Fibroblast of skin of left biceps (primary cell): ENCODE measurements at places on chromosomes 12 and 14.

GRCh38 chr12:111761099-111761498, 5.6 kb upstream of the ALDH2 start:
- no peak for DNase-seq

- no peak for DNase-seq
Observed at GRCh38 chr12:25970082-25970481, 11.6 kb downstream of the RASSF8 start.

- no peak for DNase-seq
Observed at GRCh38 chr14:22378181-22378580, 210.8 kb downstream of the DAD1 start.

DNA sequence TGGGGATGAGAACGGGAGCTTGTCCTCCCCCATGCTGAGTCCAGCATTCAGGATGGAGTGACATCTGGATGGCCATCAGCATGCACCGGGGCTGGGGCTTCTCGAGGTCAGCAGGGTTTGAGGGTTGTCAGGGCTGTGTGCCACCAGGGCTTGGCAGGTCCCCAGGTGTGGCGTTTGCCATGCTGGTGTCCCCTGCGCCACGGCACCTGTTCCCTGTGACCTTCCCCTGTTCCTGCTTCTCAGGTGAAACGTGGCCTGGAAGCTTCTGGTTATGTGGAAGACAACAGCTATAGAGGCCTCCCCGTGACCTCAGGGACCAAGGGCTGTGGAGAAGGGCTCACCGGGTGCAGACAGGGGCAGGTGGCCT, 152.4 kb downstream of the KIF26A start:
- DNase-seq = no peak

DNA sequence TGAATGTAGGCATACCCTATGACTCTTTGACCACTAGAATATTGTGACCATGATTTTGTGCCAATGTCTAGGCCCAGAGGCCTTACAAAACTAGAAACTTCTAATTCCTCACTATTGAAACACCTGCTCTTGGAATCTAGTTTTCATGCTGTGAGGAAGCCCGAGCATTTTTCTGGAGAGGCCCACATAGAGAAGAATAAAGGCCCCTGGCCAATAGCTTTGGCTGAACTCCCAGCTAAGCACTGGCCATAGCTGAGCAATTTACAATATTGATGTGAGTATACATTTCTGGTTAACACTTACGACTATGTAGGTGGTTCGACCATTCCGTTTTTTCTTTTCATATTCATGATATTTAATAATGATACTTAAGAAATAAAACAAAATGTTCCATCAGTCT, 190.3 kb downstream of the KCNH5 start:
- DNase-seq = no peak

- DNase-seq = no peak
Observed at GRCh38 chr14:45251912-45252311, 1.1 kb downstream of the MIS18BP1 start.

DNA sequence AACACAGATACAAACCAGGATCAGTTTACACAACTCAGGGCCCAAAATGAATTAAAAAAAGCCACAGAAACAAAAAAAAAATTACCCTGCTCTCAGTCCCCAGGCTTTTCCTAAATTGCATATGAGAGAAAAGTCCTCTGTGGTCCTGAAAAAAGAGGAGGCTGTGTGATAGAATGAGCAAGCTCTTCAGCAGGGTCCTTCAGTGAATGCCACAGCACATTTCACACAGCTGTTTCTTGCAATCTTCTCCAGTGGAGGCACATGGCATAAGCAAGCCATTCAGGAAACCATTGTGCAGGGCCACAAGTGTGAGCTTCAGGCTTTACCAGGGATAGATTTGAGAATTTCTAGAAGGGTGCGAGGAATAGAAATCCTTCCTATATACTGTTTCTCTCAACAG, 168.5 kb downstream of the PPM1H start:
- DNase-seq = no peak

DNA sequence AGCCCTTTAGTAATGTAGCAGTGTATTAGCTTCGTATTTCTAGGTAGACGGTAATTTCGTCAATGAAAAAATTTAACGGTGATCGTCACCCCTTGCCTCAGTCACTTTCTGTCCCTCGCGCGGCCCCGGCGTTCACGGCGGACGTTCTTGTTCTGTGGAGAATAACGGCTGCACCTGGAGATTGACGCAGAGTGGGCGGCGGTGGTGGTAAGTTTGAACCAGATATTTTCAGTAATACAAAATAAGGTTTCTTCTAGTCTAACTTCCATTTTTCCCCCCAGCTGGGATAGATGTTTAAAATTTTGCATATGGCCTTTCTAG, 341 bp downstream of the ZNF10 start:
- DNase-seq = no peak

GRCh38 chr12:6367065-6367968, 8.0 kb downstream of the SCNN1A start:
- no peak for DNase-seq

- DNase-seq = no peak
Observed at GRCh38 chr12:66092559-66093269, 37.8 kb downstream of the LLPH start.

GRCh38 chr14:55386037-55386808, 25.4 kb downstream of the ATG14 start:
- DNase-seq = no peak

DNA sequence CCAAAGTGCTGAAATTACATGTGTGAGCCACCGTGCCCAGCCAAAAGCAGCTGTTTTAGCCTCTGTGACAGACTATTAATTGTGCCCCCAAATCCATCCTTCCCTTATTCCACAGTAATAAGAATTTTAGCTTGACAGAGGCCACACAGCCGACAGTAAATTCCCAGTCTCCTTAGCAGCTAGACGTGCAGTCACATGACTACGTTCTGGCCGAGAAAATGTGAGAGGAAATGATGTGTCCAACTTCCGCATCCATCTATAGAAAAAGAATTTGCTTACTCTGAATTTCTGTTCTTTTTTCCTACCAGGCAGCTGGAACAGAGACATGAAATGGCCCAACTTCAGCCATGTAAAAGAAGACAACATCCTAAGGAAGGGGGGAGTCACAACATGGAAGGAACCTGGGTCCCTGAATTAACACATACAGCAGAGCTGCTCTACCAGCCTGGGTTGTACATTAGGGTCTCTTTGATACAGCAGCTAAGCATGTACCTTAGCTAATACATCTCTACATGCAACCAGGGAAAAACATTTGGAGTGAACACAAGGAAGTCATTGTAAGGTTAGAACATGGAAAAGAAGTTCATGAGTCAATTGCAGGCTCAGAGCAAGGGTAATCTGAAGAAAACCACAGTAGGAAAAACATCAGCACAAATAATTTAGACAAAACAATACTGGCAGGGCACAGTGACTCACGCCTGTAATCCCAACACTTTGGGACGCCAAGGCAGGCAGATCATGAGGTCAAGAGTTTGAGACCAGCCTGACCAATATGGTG, 35.5 kb downstream of the CIT start:
- DNase-seq = no peak

DNA sequence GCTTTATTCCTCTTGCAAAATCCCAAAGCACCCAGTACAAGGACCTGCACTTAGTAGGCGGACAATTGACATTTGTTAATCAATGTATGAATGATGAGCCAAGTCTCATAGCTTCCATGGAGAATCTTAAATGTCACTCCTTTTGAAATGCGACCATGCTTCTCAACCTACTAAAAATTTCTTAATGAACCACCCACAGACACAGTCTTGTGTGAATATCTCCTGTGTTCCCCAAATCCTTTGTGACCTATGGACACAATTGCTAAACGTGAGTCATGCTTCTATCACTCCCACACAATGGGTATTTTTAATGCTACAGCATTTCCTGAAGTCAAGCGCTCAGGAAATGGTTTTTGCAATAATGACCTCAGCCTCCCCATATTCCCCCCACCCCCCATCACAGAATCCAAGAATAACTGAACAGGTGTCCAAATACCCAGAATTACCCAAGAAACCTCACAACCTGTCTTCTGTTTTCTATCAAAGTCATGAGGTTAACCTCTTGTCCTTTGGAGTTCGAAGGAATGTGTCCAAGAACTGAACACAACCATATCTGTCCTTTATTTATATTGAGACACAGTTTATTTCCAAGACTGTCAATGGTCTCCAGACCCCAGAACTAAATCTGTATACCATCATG, 163.6 kb upstream of the PLEKHG7 start:
- peak; percentile 8 for DNase-seq

- no peak for DNase-seq
Observed at GRCh38 chr12:109288571-109288970, 20.5 kb downstream of the FOXN4 start.
